Suprapubic skin (tissue), 4 donors: ENCODE measurements at places on chromosomes 3 and 15. TPM values are rescaled to one million over a fixed set of nuclear protein-coding genes. Genes with fewer than 3 reads are reported as not detected.

The GHSR gene
- total RNA-seq, result not detected

DNA sequence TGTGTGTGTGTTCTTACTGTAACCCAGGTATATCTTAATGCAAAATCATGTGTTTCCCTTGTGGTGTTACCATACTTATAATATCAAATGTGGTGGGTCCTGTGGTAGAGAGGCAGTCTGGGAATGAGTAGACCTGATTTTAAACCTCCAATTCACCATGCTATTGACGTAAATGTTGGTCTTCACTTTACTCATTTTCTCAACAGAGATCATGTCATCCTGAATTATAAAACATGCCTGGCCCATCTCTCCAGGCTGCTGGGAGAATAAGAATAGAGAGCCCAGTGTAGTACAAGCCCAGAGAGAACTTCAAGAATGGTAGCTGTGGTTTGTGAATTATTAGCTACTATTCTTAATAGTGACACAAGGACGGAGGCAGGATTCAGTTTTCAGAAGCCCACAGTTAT is 88.1 kb downstream of the MBNL1 start:
- H3K4me1 ChIP-seq, result peaks cover 42% of the 10 kb centered on the region
- H3K4me3 ChIP-seq, result no peak overlapping the region
- H3K36me3 ChIP-seq, result no peaks in the 10 kb centered on the region
- H3K27ac ChIP-seq, result no peak overlapping the region

The SLC12A1 gene
- not detected for total RNA-seq

- H3K27ac ChIP-seq, result no peak overlapping the region
- no peaks in the 10 kb centered on the region for H3K4me1 ChIP-seq
- peaks cover 4% of the 10 kb centered on the region for H3K27me3 ChIP-seq
- no peak for DNase-seq
- H3K4me3 ChIP-seq, result no peak overlapping the region
Measured at GRCh38 chr15:91124132-91124531, 24.1 kb downstream of the SV2B start.

The TUSC7 gene
- not detected for total RNA-seq

The GOLGA8Q gene
- not detected for total RNA-seq

- no peaks in the 10 kb centered on the region for H3K4me1 ChIP-seq
- H3K27me3 ChIP-seq, result no peaks in the 10 kb centered on the region
- no peak overlapping the region for H3K27ac ChIP-seq
- H3K36me3 ChIP-seq, result no peaks in the 10 kb centered on the region
- no peak for DNase-seq
Measured at GRCh38 chr3:186487819-186488218, 56.4 kb downstream of the CRYGS start.

- no peak overlapping the region for H3K27ac ChIP-seq
- H3K36me3 ChIP-seq, result no peaks in the 10 kb centered on the region
- no peak for DNase-seq
- H3K4me3 ChIP-seq, result no peak overlapping the region
- peaks cover 7% of the 10 kb centered on the region for H3K27me3 ChIP-seq
Measured at GRCh38 chr3:14802381-14802731, 16.4 kb upstream of the FGD5 start.
